Activated CD8-positive, alpha-beta T cell treated with anti-CD3 and anti-CD28 coated beads, Interleukin-2, amount 10 ng/mL, durations not matched to agents 7 days and 5 days (primary cell): ENCODE measurements at places on chromosomes 16 and 17.
A peak's percentile ranks its signal among the peaks of the same experiment; 100 is the strongest.

DNA sequence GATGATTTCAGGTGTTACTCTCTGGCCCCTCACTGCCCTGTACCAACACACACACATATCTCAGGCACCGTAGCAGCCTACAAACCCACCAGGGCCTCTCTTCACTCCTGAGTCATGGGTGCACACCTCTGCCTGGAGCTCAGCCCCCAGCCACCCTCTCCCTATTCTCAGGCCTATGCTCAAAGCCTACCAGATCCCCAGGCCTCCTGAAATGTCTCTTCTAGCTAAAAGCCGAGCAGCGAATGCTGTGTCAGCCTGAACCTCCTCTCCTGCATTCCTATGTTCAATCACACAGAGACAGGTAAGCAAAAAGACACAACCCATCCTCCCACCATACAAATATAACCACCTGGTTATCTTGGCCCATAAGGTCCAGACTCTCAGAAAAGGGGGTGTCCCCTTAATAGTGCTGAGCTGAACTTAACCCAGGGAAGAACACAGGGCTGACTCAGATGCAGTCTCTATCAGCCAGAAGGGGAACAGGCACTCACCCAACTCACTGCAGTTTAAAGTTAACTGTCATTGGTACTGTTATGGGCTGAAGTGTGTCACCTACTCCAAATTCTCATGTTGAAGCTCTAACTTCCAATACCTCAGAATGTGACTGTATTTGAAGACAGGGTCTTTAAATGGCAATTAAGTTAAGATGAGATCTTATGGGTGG, 62.0 kb upstream of the TEKT3 start:
- H3K27ac ChIP-seq: no peak overlapping the region
- no peak overlapping the region for H3K4me3 ChIP-seq
- peaks cover 4% of the 10 kb centered on the region for H3K27me3 ChIP-seq

DNA sequence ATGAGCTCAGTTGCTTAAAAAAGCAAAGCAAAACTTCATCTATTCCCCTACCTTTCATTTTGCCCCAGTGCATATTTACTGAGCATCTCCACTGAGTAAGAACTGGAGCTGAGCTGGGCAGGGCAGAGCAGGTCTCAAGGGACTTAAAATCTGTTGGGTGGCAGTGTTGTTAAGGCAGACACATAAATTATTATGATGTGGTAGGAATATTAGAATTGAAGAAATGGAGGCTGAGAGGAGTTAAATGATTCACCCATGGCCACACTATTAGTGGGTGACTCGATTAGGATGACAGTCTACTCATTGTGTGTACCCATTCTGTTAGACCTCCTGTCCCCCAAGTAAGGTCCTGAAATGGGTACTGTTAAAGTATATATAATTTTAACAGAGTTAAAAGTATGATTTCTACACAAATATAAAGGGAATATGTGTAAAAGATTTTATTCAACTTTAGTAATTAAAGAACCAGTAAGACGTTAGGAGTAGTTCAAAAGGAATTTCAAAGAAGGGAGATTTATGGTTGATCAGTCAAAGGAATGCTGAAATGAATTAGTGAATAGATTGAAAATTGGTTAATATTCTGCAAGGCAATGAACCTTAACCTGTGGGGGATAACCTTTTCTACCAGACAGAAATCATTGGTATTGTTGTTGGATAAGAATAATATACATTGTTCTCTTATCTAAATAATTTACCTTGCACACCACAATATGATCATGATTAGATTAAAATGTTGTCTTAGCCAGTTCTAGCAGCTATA, 17.5 kb downstream of the ITGB3 start:
- DNase-seq: no peak
- no peaks in the 10 kb centered on the region for H3K4me1 ChIP-seq
- no peaks in the 10 kb centered on the region for H3K36me3 ChIP-seq
- H3K27me3 ChIP-seq: peaks cover 22% of the 10 kb centered on the region

DNA sequence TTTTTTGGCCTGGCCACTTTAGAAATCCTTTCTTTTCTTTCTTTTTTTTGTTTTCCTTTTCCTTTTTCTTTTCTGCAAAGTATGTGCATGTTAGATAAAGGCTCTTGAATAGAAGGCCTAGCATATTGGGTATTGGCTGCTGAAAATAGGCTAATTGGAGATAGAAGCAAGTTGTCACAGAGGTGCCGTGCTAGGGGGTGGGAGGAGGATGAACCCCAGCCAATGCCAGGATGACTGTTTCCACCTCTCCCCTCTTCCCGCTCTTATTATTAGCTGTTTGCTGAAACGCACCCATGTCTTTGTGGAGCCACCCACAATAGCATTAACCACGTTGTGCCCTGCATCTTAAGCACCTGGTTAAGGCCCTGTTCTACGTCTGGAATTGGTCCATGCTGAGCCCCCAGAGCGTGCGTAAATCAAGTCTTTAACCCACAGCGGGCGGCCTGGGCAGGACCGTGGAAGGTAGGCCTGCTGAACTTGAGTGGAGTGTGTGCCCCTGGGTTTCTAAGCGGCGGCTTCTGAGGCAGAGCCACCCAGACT, 123.6 kb downstream of the MSI2 start:
- H3K27ac ChIP-seq: no peak overlapping the region
- no peaks in the 10 kb centered on the region for H3K27me3 ChIP-seq
- H3K36me3 ChIP-seq: peaks cover 25% of the 10 kb centered on the region
- peaks cover 21% of the 10 kb centered on the region for H3K4me1 ChIP-seq

- no peaks in the 10 kb centered on the region for H3K27me3 ChIP-seq
- H3K36me3 ChIP-seq: peaks cover 5% of the 10 kb centered on the region
- H3K27ac ChIP-seq: peak overlapping the region; percentile 92
Measured at GRCh38 chr16:88691924-88692560, 5.7 kb upstream of the SNAI3 start.

- no peak for DNase-seq
- H3K4me1 ChIP-seq: no peaks in the 10 kb centered on the region
- H3K27ac ChIP-seq: no peak overlapping the region
Measured at GRCh38 chr17:80110447-80110812, 9.0 kb downstream of the GAA start.

GRCh38 chr16:59886021-59886420, 1151.9 kb upstream of the GOT2 start:
- no peaks in the 10 kb centered on the region for H3K27me3 ChIP-seq
- DNase-seq: no peak
- H3K4me3 ChIP-seq: no peak overlapping the region
- H3K27ac ChIP-seq: no peak overlapping the region
- no peaks in the 10 kb centered on the region for H3K4me1 ChIP-seq
- no peaks in the 10 kb centered on the region for H3K36me3 ChIP-seq

DNA sequence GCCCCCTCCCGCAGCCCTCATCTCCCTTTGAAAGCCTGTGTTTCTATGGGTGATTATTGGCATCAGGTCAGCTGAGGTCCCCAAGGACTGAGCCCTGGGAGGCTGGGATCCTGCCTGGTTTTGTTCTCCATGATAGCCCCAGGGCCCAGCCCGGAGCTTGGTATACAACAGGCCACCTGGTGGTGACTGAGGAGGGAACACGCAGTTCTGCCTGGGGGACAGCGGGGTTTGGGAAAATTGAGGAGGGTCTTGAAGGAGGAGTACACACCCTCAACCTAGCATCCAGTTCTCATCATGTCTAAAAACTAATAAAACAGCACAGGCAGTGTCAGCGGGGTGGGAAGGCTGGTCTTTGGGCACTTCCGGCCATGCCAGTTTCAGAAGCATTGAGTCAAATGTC, 335.1 kb downstream of the CPPED1 start:
- no peaks in the 10 kb centered on the region for H3K36me3 ChIP-seq
- no peaks in the 10 kb centered on the region for H3K27me3 ChIP-seq
- H3K27ac ChIP-seq: no peak overlapping the region
- no peaks in the 10 kb centered on the region for H3K4me1 ChIP-seq

- no peak for DNase-seq
- no peak overlapping the region for H3K27ac ChIP-seq
- no peaks in the 10 kb centered on the region for H3K4me1 ChIP-seq
- H3K4me3 ChIP-seq: no peak overlapping the region
- no peaks in the 10 kb centered on the region for H3K36me3 ChIP-seq
Measured at GRCh38 chr16:82848013-82848412, 221.2 kb downstream of the CDH13 start.

DNA sequence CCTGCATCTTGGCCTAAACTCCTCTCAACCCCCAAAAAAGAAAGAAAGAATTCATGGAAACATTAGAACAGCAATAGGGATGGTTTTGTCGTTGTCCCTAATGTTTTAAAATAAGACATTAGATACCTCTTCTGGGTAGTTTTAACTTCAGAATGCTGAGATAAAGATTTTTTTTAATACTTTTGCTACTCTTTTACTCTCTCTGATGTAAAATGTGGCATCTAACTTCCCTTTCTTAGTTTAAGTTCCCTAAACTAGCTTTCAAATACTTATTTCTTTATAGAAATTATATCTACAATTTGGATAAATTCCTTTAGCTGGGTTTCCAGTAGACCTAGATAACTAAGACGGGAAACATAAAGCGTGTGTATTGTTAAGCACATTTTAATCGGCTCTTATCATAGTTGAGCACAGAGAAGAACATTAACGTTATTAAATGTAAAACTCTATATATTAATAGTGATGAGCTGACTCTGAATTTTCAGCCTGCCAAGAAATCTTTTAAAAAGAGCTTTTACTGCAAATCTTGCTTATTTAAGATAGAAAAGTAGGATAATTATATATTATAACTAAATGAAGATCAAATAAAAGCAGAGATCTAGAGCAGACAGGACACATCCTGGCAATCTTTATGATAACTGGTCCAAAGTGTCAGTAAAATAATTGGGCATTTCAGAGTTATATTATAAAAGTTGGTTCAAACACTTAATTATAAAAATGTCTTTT, 183.2 kb downstream of the CYB561 start:
- no peak for DNase-seq
- H3K4me1 ChIP-seq: no peaks in the 10 kb centered on the region
- H3K4me3 ChIP-seq: no peak overlapping the region
- no peak overlapping the region for H3K27ac ChIP-seq
- no peaks in the 10 kb centered on the region for H3K36me3 ChIP-seq

DNA sequence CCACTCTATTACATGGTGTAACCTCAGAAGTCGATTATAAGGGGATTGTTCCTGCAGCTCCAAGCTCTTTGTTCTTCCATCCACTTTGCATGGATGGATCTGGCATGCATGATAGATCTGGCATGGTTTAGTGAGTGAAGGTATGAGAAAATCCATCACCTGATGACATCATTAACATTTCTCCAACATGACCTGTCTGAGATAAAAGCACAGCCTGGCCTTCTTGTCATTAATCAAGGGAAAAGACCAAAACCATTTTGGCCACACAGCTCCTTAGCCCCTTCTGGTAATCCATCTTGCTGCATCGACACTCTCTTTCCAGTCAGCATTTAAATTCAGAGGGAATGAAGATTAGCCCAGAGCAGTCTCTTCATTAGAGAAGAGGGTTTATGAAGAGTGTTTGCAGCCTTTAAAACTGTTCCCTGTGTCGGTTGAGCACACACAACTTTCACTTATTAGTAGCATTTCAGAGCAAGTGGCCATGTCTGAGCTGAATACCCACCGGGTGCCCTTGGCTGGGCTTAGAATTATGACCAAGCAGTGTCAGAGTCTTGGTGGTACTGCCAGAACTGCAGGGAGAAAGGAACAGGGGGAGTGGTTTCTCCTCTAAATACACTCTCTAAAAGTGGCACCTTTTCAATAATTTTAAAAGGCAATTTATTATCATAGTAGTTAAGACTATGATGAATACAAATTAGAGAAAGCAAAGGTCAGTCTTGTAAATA, 246.0 kb downstream of the HAPSTR1 start:
- no peaks in the 10 kb centered on the region for H3K36me3 ChIP-seq
- no peak overlapping the region for H3K4me3 ChIP-seq
- no peak for DNase-seq

GRCh38 chr17:55900188-55900587, 149.3 kb downstream of the PCTP start:
- H3K27ac ChIP-seq: no peak overlapping the region
- H3K4me3 ChIP-seq: no peak overlapping the region
- DNase-seq: no peak
- no peaks in the 10 kb centered on the region for H3K36me3 ChIP-seq
- H3K27me3 ChIP-seq: no peaks in the 10 kb centered on the region
